CD4-positive, CD25-positive, alpha-beta regulatory T cell (primary cell): ENCODE measurements at places on chromosomes 6 and 20.

DNA sequence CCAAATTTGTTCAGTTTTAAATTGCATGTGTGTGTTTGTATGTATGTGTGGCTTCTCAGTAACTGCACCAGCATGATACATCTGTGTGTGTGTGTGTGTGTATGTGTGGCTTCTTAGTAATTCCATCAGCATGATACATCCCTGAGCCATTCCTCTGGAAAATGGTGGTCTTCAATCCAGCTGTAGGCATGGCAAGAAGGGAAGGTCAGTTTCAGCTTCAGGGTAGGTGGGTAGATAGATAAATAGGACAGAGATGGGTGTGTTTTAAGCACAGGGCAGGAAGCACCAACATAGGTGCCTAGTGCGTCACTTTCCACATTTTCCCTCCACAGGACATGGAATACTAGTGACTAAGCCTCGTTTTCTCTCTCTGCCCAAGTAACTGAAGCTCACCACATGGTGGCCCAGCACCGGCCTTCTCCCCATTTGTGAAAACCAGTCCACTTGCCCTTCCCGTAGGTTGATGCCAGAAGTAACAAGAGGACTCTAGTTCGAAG lies 82.9 kb downstream of the RPP40 start:
- DNase-seq = no peak
- peaks cover 3% of the 10 kb centered on the region for H3K4me1 ChIP-seq
- no peak overlapping the region for H3K27ac ChIP-seq
- H3K36me3 ChIP-seq = no peaks in the 10 kb centered on the region
- no peaks in the 10 kb centered on the region for H3K27me3 ChIP-seq
- H3K4me3 ChIP-seq = no peak overlapping the region

GRCh38 chr20:5001174-5002076 lies at the start of gene SLC23A2:
SLC23A2 (minus strand) TSS chr20:5001510; CDS start chr20:4932562, 68,948 bp downstream.
- peaks cover 24% of the 10 kb centered on the region for H3K4me1 ChIP-seq
- peak within 1 kb of the TSS; percentile 78 for H3K4me3 ChIP-seq
- peak; percentile 61 for DNase-seq
- H3K36me3 ChIP-seq = no peaks in the 10 kb centered on the region
- H3K27me3 ChIP-seq = no peaks in the 10 kb centered on the region
- no peak within 1 kb of the TSS for H3K27ac ChIP-seq

- no peaks in the 10 kb centered on the region for H3K36me3 ChIP-seq
- no peaks in the 10 kb centered on the region for H3K4me1 ChIP-seq
- peaks cover 1% of the 10 kb centered on the region for H3K27me3 ChIP-seq
- no peak overlapping the region for H3K4me3 ChIP-seq
- H3K27ac ChIP-seq = no peak overlapping the region
Measured at GRCh38 chr20:31927627-31928159, 24.2 kb downstream of the PDRG1 start.

GRCh38 chr6:1554476-1555310 lies 55.0 kb upstream of the FOXC1 start:
- H3K4me1 ChIP-seq = peaks cover 17% of the 10 kb centered on the region
- H3K27me3 ChIP-seq = peaks cover 9% of the 10 kb centered on the region
- peak; percentile 66 for DNase-seq
- peak overlapping the region; percentile 83 for H3K4me3 ChIP-seq

DNA sequence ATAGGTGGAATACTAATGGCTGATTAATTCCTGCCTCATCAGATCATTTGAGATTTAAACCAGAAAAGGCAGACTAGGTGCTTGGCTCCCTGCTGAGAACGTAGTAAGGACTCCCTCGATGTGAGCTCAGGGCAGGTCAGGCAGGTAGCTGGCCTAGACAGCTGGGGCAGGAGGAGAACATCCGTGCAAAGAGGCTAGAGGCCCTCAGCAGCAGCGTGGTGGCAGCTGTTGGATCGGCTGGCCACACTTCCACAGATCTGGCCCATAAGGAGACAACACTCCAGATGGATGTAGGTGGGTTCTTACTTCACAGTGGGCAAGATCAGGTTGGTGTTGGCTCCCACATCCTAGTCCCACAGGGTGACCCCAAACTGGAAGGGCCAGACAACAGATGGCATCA lies 38.5 kb downstream of the EYA2 start:
- no peak overlapping the region for H3K27ac ChIP-seq
- no peaks in the 10 kb centered on the region for H3K27me3 ChIP-seq
- no peak for DNase-seq
- no peaks in the 10 kb centered on the region for H3K36me3 ChIP-seq
- H3K4me3 ChIP-seq = no peak overlapping the region
